ENCODE measurements at places on chromosomes 5 and 9. TPM values are rescaled to one million over a fixed set of nuclear protein-coding genes. Genes with fewer than 3 reads are reported as not detected.

GRCh38 chr5:35671541-35672295 lies 54.1 kb downstream of the SPEF2 start:
- H3K36me3 ChIP-seq, result no peaks in the 10 kb centered on the region
- no peak overlapping the region for H3K27ac ChIP-seq
- H3K4me3 ChIP-seq, result no peak overlapping the region
- DNase-seq, result no peak
- no peaks in the 10 kb centered on the region for H3K4me1 ChIP-seq
- H3K27me3 ChIP-seq, result no peaks in the 10 kb centered on the region

SPINK13 gene
- total RNA-seq, result not detected

CAVIN4 gene
- 0.20 TPM for total RNA-seq

DNA sequence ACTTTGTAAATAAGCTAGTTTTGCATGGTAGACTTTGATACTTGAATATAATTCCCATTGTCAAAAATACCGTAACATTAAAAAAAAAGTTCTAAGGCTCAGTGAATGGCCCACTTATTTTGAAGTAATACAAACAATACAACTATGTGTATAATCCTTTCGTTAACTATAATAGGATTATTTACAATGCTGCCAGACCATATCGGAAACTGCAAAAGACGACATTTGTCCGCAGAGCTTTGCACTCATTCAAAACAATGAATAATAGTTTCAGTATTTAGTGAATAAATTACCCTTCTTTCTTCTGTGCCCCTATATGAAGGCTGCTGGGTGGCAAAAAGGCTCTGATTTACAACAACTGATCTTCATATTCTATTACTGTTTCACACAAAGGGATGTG lies 121.8 kb downstream of the DROSHA start:
- no peaks in the 10 kb centered on the region for H3K27me3 ChIP-seq
- DNase-seq, result no peak
- no peak overlapping the region for H3K4me3 ChIP-seq
- H3K4me1 ChIP-seq, result no peaks in the 10 kb centered on the region

DNA sequence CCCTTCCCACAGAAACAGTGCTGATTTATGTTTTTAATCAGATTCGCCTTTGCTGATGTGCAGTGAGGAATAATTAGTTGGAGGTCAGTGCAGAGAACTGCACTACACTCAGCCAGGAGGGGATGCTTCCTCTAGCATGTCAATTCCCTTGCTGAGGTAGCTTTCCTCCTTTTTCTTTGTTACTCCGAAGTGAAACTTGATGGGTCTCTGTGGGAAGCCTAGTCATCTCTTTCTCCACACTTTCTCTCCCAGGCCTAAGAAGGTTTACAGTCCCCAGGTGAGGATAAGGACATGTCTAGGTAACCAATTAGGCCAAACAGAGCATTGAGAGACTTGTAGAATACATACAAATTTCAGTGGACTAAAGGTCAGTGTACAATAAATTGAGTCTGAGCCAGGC lies 461.8 kb downstream of the KIF4B start:
- no peak overlapping the region for H3K27ac ChIP-seq
- no peaks in the 10 kb centered on the region for H3K36me3 ChIP-seq
- H3K27me3 ChIP-seq, result no peaks in the 10 kb centered on the region
- H3K4me3 ChIP-seq, result no peak overlapping the region

DNA sequence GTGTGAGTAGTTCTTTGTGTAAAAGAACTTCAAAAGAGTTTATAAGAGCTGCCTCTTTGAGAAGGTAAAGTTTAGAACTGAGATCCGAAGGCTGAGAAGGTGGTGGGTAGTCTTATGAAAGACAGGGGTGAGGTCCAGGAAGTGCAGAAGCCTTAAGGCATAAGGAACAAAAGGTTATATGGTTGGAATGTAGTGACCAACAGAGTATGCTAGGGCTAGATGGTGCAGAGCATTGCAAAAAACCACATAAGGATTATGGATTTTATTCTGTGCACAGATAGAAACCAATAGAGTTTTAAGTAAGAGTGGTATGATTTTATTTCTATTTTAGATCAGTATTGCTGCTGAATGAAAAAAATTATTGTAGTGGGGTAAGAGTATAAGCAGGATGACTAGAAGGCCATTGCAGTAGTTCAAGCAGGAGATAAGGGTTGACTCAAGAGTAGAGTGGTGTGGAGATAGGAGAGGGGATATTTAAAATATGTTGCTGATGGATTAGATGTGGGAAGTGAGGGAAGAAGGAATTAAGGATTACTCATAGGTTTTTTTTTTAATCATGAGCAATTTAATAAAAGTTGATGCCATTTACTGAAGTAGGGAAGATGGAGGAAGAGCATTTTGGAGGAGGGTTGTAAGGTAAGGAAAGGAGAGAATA lies 3.7 kb downstream of the RECK start:
- H3K4me1 ChIP-seq, result peaks cover 15% of the 10 kb centered on the region
- H3K27ac ChIP-seq, result no peak overlapping the region
- H3K27me3 ChIP-seq, result peaks cover 12% of the 10 kb centered on the region
- H3K4me3 ChIP-seq, result no peak overlapping the region
